A549 treated with DMSO at 1 μM for 4 hours (cell line): ENCODE measurements at places on chromosomes 11 and 22. TPM values are rescaled to one million over a fixed set of nuclear protein-coding genes. Genes with fewer than 3 reads are reported as not detected.

Gene OR51B2
- total RNA-seq: not detected in 5 replicates

Gene TRPT1
- 18.4 to 24.1 TPM (median 22.8 TPM) in 5 replicates for total RNA-seq

Gene APOA4
- total RNA-seq: not detected in 5 replicates

Gene ACR
- total RNA-seq: 0.06 TPM in 2 of 5 replicates, not detected in the others

Gene BDNF
- 7.2 to 10.3 TPM (median 9.3 TPM) in 5 replicates for total RNA-seq

Gene RIMBP3C
- total RNA-seq: 0.13 to 0.39 TPM (median 0.23 TPM) in 5 replicates

Gene SLC43A1
- total RNA-seq: 2.6 to 3.9 TPM (median 3.3 TPM) in 5 replicates

Gene KRTAP5-9
- not detected in 5 replicates for total RNA-seq

Gene ZNF215
- 1.0 to 1.5 TPM (median 1.3 TPM) in 5 replicates for total RNA-seq

Gene FXYD2
- total RNA-seq: 14.5 to 21.4 TPM (median 17.6 TPM) in 5 replicates

Gene NFAM1
- not detected in 5 replicates for total RNA-seq

Gene ANKK1
- 0.07 TPM in 2 of 5 replicates, not detected in the others for total RNA-seq

Gene LDHAL6A
- total RNA-seq: not detected in 5 replicates

Gene KRTAP5-8
- not detected in 5 replicates for total RNA-seq

Gene GRM5
- total RNA-seq: not detected in 5 replicates

Gene TP53AIP1
- 0.06 TPM in 1 of 5 replicates, not detected in the others for total RNA-seq

Gene TIMP3
- 1.8 to 2.9 TPM (median 2.1 TPM) in 5 replicates for total RNA-seq

Gene MMP11
- total RNA-seq: 0.11 to 0.23 TPM (median 0.14 TPM) in 5 replicates

Gene RAB39A
- total RNA-seq: 0.43 to 0.91 TPM (median 0.78 TPM) in 5 replicates

Gene CYB5R2
- 4.4 to 5.1 TPM (median 4.6 TPM) in 5 replicates for total RNA-seq

Gene GALNT18
- 15.7 to 19.1 TPM (median 18.7 TPM) in 5 replicates for total RNA-seq

Gene NDUFA6
- total RNA-seq: 63.8 to 70.3 TPM (median 66.2 TPM) in 5 replicates

Gene SYT8
- total RNA-seq: 0.06 to 0.22 TPM in 2 of 5 replicates, not detected in the others

Gene IGLL1
- total RNA-seq: not detected in 5 replicates

Gene MMP3
- total RNA-seq: 0.08 to 0.13 TPM (median 0.11 TPM) in 5 replicates
